Type B pancreatic cell (in vitro differentiated cells): ENCODE measurements at places on chromosomes 5 and 9. TPM values are rescaled to one million over a fixed set of nuclear protein-coding genes. Genes with fewer than 3 reads are reported as not detected.

DNA sequence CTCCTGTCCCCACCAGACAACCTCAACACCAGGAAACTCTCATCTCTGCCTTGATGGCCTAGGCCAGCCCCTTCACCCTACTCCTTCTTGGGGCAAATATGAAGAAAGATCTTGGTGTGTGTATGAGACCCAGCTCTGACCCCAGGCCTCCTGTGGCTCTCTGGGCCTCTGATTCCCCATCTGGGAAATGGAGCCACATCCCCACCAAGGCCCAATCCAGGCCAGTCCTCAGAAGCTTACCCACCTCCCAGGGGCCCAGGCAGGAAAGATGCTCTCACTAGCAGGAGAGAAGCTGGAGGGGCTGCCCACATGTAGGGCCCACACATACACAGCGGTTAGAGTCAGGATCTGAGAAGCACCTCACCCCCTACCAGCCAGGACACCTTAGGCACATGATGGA lies 38.9 kb downstream of the BICD2 start:
- DNase-seq, result peak; percentile 51

DNA sequence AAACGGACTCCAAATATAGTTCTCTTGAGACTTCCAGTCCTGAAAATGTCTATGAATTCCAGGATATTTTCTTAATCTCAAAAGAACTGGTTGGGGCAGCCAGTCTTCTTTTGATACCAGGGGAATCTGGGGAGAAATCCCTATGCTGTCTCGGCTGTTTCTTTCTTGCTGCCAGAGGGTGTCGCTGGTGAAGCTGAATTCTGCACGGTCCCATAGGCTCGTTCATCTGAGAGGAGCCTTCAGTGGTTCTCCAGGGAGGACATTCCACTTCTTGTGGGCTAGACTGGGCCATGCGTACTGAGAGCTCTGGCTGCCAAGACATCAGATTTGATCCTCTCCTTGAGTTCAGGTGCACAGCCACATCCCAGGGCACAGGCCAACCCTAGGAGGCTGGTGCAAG lies 155.0 kb upstream of the CLINT1 start:
- DNase-seq, result no peak

- DNase-seq, result no peak
These were observed 636.4 kb upstream of the ARRDC3 start for GRCh38 chr5:92019376-92019990.

DNA sequence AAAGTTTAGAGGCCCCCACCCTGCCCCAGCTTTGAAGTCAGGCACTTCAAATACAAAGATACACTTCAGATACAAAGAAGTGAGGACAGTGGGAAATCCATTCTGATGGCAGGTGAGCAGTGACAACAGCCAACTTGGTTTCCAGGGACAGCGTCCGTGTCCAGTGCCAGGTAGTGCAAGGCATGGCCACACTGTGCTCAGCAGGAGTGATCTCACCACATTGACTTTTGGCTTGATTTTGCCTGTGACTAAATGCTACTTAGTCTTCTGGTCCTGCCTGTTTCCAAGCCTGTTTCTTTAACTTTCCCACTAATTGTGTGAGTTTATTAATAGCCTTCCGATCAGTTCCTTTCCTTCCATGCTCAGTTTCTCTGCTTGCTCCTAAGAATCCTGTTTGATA lies 72.6 kb upstream of the PALM2AKAP2 start:
- no peak for DNase-seq

- DNase-seq, result no peak
These were observed 379.1 kb downstream of the KIAA0825 start for GRCh38 chr5:94239266-94239665.

DNA sequence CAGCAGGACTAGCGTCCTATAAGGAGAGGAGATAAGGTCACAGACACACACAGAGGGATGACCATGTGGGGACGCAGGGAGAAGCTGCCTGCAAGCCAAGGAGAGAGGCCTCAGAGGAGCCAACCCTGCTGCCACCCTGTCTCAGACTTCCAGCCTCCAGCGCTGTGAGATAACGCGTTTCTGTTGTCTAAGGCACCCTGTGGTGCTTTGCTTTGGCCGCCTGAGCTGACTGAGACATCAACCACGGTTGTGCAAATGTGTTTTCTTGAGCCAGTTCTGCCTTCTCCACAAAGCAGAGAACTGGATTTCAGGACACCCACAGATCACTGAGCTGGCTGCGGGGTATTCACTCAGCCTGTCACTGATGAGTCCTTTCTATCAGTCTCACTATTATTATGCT lies 149.1 kb downstream of the NXNL2 start:
- no peak for DNase-seq

DNA sequence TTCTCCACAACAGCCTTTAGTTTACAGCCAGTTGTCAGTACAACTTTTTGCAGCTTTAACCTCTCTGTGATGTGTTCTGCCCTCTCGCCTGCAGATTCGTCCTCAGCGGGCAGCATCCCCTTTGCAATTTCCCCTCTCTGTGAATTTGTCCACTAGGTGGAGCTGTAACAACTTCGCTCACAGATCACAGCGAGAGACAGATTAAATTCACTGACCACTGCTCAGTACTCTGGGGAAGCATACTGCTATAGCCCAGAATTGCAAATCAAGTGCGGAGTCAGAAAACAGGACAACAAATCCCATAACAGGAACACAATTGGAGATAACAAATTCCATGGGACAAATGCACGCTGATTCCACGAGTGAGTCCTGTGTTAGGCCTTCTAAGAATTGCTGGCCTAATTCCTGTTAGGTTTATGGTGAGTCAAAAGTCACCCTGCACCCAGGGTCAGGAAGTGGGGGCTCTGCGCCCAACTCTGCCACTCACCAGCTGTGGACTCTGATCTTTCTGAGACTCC lies 2124.9 kb downstream of the MAT2B start:
- peak; percentile 70 for DNase-seq

- no peak for DNase-seq
These were observed 58.0 kb downstream of the ANKRD33B start for GRCh38 chr5:10621832-10622231.

GRCh38 chr5:124887223-124887622 lies 140.8 kb upstream of the ZNF608 start:
- no peak for DNase-seq

DNA sequence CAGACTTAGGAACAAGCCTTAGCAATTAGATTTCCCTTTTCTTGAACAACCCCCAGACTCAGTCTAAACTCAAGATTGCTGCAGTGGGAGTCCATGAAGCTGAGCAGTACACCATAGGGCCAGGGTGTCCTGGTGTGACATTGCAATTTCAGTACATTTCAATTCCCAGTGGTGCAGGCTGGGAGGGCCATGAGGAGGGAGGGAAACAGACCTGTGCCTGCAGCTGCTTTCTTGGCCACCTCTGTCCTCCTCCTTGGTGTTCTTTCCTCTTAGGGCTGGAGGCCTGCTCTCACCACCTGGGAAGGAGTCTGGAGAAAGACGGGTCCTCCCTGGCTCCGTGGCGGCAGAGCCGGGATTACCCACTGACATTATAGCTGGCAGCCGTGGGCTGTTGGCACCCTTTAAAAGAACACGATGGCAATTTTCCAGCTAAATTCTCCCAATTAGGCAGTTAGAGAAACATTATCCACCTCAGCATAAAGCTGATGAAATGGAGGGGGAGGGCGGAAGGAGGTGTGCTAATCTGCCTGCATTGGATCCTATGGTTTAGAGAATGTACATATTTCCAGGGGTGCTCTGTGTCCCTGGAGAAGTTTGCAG lies 186.4 kb downstream of the SLIT3 start:
- DNase-seq, result no peak

GRCh38 chr5:119537704-119538103 lies 85.4 kb downstream of the HSD17B4 start:
- no peak for DNase-seq

- DNase-seq, result no peak
These were observed 103.8 kb upstream of the SLC1A3 start for GRCh38 chr5:36502608-36503007.

DNA sequence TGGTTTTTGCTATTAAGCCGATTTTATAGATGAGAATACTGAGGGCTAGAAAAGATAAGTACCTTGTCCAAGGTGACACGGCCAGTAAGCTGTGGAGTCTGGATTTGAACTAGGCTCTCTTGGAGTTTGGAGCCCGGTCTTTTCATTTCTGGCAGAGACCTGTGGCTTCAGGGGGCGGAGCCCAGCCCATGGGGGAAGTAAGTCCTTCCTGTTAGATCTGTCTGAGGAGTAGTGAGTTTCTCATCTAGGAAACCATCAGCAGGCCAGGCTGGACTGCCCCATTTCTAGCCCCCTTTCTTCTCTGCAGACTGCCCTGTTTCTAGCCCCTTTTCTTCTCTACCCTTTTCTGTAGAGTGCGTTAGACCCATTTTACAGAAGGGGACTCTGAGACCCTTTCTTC lies 521 bp upstream of the PTGS1 start:
- DNase-seq, result no peak

GRCh38 chr5:76404223-76405211 lies 1.4 kb downstream of the IQGAP2 start:
- no peak for DNase-seq

DNA sequence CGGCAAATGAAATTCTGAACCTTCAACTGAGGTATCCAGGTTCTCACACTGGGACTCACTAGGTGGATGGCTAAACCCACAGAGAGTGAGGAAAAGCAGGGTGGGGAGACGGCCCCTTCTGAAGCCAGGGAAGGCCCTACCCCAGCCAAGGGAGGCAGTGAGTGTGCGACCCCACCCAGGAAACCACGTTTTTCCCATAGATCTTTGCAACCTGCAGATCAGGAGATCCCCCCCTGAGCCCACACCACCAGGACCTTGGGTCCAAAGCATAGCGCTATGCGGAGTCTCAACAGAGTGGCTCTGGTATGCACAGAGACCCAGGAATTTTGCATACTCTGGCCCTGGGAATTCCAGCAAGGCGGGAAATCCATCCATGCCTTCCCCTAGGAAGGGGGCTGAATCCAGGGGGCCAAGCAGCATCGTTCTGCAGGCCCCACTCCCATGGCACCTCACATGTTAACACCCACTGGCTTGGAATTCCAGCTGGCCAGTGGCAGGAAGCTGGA lies 19.9 kb downstream of the DTWD2 start:
- no peak for DNase-seq

The NUTM2F gene
- total RNA-seq, result not detected in 2 replicates

The ACER2 gene
- 9.2 and 15.3 TPM in 2 replicates for total RNA-seq

The WWC1 gene
- total RNA-seq, result 80.1 and 183 TPM in 2 replicates

The CARD6 gene
- total RNA-seq, result 1.4 and 2.9 TPM in 2 replicates

The SMIM15 gene
- 60.4 and 76.6 TPM in 2 replicates for total RNA-seq

The MARVELD2 gene
- 26.1 and 62.5 TPM in 2 replicates for total RNA-seq

The ORM1 gene
- total RNA-seq, result 0.65 and 1.6 TPM in 2 replicates
